ENCODE measurements at places on chromosomes 6 and 20.

GRCh38 chr6:56938649-56939191 is 16.2 kb upstream of the BEND6 start:
- DNase-seq, result no peak

DNA sequence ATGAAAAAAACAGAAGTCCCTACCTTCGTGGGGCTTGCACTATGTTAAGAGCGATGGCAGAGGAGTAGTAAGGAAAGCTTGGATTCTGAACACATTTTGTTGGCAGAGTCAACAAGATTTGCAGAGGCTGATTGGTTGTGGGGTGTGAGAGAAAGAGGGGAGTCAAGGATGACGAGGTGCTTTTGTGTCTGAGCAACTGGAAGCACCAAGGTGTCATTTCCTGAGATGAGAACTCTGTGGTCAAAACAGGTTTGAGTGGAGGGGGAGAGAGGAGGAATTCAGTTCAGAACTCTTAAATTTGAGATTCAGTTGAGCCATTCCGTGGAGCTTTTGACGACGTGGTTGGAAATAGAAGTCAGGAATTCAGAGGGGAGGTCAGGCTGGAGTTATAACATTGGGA is 3.5 kb downstream of the OCSTAMP start:
- no peak for DNase-seq

DNA sequence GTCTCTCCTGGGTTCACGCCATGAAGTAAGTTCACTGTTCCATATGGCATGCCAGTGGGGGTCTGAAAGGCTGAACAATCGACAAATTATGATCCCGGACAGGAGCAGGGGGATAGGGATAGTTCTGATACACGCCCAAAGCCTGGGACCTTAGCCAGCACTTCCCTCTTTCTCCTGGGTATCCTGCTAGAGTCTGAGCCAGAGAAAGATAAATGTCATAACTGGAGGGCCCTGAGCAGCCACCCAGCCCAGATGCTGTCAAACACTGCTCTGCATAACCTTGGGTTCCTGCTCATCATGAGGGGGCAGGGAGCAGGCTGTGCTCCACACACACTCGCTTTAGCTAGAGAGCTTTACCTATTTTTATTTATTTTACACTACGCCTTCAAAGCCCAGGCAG is 12.3 kb downstream of the EDEM2 start:
- no peak for DNase-seq

- no peak for DNase-seq
These were observed 318.0 kb downstream of the QKI start for GRCh38 chr6:163732479-163732878.

DNA sequence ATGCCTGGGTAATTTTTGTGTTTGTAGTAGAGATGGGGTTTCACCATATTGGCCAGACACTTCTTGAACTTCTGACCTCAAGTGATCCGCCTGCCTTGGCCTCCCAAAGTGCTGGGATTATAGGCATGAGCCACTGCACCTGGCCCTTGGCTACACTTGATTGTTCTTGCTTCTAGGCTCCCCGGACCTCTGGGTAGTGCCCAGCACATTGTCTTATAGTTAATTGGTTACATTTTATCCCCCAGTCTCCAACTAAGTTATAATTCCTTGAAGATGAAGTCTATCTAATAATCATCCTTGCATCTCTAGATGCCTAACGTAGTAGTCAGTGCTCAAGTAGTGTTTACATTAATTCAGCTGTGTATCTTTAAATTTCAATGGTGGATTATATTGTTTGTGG is 11.8 kb downstream of the SMPDL3A start:
- no peak for DNase-seq

- no peak for DNase-seq
These were observed 16.8 kb downstream of the USP45 start for GRCh38 chr6:99498421-99498820.

- DNase-seq, result no peak
These were observed 89.9 kb upstream of the ECI2 start for GRCh38 chr6:4225161-4225872.

DNA sequence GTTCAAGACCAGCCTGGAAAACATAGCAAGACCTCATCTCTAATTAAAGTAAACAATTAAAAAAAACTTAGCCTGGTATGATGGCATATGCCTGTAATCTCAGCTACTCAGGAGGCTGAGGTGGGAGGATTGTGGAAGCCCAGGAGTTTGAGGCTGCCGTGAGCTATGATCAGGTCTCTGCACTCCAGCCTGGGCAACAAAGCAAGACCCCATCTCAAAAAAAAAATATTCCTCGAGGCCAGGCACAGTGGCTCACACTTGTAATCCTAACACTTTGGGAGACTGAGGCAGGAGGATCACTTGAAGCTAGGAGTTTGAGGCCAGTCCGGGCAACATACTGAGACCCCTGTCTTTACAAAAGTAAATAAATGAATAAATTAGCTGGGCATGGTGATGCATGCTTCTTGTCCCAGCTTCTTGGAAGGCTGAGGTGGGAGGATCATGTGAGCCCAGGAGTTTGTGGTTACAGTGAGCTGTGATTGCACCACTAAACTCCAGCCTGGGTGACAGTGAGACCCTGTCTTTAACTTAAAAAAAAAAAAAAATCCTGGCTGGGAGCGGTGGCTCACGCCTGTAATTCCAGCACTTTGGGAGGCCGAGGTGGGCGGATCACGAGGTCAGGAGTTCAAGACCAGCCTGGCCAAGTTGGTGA is 9.3 kb upstream of the C2 start:
- DNase-seq, result no peak

DNA sequence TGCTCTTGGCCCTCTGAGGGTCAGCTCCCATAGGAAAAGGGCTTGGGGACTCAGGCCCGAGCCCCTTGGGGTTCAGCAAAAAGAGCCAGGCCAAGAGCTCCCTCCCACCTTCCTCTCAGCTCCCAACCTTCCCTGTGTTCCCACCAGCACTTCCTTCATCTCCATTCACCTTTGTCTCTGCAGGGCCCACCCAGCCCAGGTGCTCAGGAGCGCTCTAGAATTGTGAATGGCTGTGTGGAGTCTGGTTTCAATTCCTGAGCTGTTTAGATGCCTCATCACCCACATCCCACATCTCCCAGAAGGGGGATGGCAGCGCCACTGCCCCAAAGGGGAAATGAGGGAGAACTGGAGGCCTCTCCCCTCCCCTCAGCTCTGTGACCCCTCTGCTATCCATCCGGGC is 7.7 kb downstream of the GRM4 start:
- DNase-seq, result no peak

GRCh38 chr6:136624347-136624746 is 74.1 kb upstream of the MAP7 start:
- DNase-seq, result no peak

GRCh38 chr6:140446241-140446640 is 1071.8 kb upstream of the CITED2 start:
- no peak for DNase-seq

DNA sequence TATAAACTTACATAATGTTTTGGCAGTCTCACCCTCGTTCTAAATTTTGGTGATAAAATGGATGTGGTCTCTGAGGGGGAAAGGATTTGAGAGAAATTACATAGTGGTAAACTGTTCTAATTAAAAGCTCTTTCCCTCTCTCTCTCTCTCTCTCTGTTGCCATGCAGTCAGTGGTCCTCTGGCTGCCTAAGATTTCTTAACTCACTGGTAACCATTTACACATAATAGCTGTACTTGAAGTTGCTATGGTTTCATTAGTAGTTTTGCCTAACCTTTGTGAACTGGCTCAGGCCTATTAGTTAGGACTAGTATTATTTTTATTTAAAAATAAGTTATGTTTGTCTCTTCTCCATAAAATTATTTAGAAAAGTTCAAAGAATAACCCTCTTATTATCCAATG is 42.0 kb downstream of the MAPK14 start:
- no peak for DNase-seq

GRCh38 chr6:56794421-56794820 is 151.7 kb upstream of the DST start:
- DNase-seq, result no peak

- DNase-seq, result no peak
These were observed 746.3 kb upstream of the CHD6 start for GRCh38 chr20:42364446-42364845.

- DNase-seq, result no peak
These were observed 14.6 kb upstream of the TP53TG5 start for GRCh38 chr20:45392733-45393132.

DNA sequence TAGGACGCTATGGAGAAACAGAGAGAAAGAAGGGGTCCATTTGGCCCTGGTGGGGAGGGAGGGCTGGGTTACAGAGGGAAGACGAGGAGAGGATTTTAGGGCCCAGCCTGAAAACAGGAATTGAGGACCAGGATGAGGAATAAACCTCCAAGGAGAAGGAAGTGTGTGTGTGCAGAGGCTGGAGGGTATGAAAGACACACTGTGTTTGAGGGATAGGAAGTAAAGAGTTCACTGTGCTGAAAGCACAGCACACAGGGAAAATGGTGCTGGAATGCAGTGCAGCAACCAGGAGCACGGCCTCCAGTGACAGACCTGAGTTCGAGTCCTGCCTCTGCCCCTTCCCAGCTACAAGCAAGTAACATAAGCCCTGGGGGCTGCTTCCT is 7.8 kb downstream of the MBOAT1 start:
- no peak for DNase-seq

- DNase-seq, result no peak
These were observed 93.7 kb upstream of the EDN1 start for GRCh38 chr6:12196326-12196936.

- no peak for DNase-seq
These were observed 19.6 kb downstream of the RTN4IP1 start for GRCh38 chr6:106609699-106610098.

- DNase-seq, result no peak
These were observed 97.5 kb downstream of the CDH4 start for GRCh38 chr20:61349447-61350165.

- no peak for DNase-seq
These were observed 100.3 kb downstream of the EDN3 start for GRCh38 chr20:59400708-59401107.

DNA sequence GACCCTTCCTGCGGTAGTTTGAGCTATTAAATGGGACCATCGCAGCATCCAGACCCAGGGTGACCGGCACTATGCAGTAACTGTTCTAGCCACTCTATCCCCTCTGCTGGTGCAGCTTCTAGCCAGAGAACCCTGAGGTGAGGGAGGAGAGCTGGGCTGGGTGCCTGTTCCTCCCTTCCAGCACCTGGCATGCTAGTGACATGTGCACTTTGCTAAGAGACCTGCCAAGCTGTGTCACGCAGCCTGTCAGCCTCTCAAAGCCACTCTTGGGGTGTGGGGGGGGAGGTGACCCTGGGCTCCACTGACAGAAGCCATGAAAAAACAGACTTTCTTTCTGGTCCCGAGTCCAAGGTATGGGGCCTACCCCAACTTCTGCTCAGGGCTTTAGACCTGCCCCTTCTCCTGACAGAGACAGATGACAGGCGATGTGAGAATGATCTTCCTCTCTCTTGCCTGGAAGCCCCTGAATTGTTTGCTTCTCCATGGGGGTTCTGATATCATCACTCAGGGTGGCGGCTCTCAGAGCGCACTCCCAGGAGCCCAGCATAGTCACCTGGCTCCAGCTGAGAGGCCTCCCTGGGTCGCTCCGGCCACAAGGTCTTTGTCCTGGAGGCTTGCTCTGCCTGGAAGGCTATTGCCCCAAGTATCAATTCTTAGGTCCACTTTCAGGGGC is 47.2 kb upstream of the MLN start:
- DNase-seq, result no peak

DNA sequence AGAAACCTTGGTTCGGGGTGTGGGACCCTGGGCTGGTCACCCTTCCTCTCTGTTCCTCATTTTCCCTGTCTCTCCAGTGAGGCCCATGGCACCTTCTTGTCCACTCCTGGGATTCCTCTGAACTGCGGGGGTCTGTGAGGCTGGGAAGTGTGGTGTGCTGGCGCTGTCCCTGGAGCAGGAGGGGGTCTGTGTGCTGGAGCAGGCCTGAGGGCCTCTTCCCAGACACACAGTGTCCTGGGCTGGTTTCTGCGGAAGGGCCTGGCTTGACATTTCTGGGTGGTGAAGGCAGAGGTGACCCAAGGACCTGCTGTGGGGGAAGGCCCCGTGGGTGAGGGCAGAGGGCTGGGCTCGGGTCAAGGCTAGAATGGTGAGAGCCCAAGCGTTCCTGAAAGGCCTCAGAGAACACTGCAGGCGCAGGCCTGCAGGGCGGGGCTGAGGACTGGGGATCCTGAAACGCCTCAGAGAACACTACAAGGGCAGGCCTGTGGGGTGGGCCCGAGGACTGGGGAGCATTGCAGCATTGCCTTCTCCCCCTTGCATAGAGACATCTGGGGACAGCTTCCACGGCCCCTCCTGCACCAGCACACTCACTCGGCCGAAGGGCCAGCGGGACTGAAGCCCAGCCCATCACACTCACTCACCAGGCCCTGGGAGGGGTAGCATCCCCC is 10.6 kb upstream of the BAK1 start:
- DNase-seq, result no peak

DNA sequence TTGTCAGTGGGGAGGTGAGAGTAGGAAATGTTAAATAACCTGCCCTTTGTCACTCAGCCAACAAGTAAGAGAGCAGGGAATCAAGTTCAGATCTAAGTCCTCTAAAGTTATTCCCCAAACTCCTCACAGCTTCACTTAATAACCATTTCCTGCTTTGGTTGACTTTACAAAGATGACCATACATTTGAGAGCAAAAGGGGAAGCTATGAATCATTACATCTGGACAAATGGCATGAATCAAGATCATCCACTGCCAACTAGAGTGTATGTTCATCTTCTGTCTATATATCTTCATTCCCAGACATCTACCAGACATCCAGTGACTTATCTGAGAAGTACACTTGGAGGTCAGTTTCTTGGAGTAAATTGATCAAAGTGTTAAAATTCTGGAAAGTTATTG is 15.1 kb upstream of the HIVEP2 start:
- DNase-seq, result no peak

DNA sequence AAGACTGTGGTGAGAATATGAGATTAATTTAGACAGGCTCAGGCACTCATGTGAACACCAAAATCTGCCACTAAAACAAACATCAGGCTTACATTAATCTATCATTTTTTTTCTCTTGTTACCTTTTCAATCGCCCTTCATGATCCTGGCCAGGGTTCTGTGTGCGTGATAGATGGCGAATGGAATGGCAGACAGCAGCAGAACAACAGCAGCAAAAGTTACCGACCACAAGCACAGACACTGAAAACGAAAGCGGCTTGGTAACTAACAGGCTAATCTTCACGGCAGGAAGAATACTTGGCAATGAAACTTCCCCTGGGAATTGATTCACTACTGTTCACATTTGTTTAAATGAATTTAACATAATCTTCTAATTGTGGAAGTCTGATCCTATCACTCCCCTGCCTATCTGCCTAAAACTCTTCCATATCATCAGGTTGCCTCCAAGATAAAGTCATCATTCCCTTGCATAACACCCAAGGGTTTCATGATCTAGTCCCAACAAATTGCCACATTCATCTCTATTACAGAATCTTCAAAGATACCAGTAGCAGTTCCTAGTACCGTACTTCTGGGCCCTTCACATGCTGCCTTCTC is 28.7 kb downstream of the PTPRK start:
- DNase-seq, result no peak

- DNase-seq, result no peak
These were observed 34.2 kb upstream of the RPN2 start for GRCh38 chr20:37144856-37145404.

- DNase-seq, result no peak
These were observed 247.6 kb downstream of the PKHD1 start for GRCh38 chr6:51839726-51840374.

- DNase-seq, result no peak
These were observed 62.9 kb downstream of the ZMYND8 start for GRCh38 chr20:47293631-47294030.

- DNase-seq, result no peak
These were observed 350.8 kb downstream of the QKI start for GRCh38 chr6:163765335-163765734.

- DNase-seq, result no peak
These were observed 39.5 kb upstream of the SLC22A2 start for GRCh38 chr6:160298121-160298520.

All from activated CD4-positive, alpha-beta T cell treated with anti-CD3 and anti-CD28 coated beads for 1 hour (primary cell).